Mesothelial cell of epicardium (in vitro differentiated cells): ENCODE measurements at places on chromosomes 3 and 15.

GRCh38 chr15:29621616-29622015, 200.7 kb downstream of the TJP1 start:
- no peak for DNase-seq

DNA sequence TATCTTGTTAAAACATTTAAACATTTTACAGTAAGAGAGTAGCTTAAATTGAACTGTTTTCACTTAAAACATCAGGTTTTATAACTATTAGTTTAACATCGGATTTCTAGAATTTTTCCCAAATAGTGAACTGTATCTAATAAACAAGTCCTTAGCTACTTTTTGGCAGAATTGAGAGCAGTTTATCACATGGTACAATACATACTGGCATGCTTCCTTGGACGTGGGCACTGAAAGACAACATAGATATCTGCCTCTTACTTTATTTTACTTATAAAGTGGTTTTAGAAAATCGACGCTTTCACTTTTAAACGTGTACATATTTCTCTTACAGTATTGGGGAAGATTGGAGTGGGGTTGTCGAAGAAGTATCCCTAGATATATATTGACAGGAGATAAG, 52.8 kb downstream of the OPA1 start:
- no peak for DNase-seq

DNA sequence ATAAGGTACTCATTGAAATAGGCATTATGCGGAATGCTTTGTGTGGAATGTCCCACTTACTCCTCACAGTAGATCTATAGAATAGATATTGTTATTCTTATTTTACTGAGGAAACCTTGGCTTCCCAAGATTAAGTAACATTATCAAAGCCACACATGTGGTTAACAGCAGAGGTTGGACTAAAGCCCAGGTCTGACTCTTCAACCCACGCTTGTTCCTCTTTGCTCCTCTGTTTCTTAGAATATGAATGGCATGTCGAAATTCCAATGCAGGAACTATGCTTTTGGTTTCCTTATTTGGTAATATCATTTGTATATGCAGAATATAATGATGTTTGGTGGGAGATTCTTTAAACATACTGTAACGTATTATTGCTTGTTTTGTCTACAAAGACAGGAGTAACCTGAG, 818.8 kb upstream of the LMCD1 start:
- no peak for DNase-seq

DNA sequence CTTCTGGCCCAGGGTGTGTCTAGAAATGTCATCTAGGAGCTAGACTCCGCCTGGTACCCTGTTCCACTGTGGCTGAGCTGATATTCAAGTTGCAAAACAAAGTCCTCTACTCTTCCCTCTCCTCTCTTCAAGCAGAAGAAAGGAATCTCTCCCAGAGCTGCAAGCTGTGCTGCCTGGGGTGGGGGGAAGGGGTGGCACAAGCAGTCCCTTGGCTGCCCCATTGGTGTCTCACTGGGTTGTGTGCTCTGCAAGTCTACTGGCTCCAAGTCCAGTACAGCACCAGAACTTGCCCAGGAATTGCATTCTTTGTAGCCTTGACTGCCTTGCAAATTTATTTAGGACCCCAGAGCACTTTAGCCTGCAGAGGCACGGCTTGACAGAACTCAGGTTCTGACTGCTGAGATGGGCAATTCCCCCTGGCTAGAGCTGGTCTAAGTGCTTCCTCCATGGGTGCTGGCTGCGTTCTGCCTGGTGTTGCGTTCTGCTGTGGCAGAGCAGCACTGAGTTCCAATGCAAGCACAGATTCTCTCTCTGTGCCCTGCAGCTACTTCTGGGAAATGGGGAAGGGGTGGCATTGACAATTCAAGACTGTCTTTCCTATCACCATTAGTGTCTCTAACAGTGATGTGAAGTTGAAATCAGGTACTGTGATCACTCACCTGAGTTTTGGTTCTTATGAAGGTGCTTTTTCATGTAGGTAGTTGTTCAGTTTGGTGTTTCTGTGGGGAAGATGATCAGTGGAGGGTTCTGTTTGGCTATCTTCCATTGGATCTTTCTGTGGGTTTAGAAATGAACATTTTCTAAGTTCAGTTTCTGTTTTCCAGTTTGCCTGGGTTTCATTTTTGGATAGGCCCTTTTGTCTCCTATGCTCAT, 39.5 kb downstream of the OXSR1 start:
- no peak for DNase-seq

DNA sequence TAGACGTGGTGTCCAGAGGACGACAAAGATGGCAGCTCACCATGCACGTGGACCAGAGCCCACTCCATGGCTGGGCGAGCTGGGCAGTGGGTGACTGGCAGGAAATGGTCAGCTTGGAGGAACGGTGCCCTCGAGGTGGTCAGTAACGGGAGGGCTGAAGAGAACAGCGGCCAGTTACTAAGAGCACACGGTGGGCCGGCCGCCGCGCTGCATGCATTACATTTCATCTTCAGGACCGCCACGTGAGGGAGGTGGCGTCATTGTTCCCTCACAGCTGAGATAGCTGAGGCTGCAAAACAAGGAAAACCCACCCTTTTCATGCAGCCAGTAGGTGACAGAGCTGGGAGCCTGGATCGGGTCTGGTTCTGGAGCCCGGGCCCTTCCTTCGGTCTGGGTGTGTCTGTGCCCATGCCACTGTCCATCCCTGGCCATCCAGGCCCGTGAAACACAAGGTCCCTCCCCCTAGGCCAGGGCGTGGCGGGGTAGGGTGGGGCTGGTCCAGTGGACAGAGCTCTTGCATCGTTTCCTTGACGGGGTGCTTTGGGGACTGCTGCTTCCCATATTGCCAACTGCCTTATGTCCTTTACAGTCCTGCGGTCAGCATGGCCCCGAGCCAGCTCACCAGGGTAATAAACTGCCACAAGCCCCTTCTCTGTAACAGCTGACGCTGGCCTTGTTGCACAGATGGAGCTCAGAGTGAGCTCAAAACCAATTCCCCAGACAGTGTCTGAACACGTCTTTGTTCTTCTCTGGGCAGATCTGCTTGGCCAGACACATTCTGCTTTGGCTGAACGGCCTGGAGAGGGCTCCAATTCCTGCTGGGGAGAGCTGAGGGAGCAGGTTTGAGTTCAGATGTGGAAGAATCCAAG, 51.8 kb downstream of the RGMA start:
- no peak for DNase-seq

- no peak for DNase-seq
These were observed 28.5 kb upstream of the DCUN1D1 start for GRCh38 chr3:183008800-183009199.

DNA sequence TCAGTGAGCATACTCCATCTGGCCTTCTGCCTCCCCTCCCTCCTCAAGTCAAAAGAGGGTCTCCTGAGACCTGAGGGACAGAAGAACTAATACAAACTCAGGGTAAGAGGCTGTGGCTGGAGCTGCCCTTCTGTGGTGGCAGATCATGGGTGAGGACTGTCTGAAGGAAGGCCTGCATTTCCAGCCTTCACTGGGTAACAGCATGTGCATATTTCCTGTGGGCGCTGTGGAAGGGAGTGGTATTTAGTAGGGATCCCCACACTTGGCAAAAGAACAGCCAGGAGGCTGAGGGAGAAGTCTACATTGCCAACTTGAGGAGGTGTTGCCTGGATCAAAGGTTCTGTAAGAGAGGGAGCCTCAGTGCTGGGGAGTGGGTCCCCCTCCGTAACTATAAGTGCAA, 10.1 kb upstream of the ESYT3 start:
- DNase-seq = no peak

GRCh38 chr3:105824129-105824528, 44.7 kb downstream of the CBLB start:
- no peak for DNase-seq

- no peak for DNase-seq
These were observed 146.4 kb downstream of the PGPEP1L start for GRCh38 chr15:98861188-98861587.

DNA sequence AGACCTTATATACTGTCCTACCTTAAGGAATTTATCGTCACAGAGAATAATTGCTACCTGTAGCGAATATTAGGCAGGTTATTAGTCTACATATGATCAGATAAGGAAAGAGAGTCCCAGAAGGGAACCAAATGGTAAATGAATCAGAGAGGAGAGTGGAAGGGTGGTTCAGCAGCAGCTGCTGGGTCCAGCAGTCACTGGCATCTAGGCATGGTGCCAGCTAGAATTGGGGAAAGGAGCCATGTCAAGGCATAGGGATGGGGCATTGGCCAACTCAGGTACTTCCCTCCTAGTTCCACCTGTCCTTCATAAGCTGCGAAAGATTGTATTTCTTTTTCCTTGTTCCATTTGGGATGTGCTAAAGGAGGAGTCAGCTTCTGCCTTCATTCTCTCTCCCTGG, 23.4 kb downstream of the HACD3 start:
- no peak for DNase-seq

GRCh38 chr15:25439369-25439836, 579 bp upstream of the UBE3A start:
- DNase-seq = no peak

DNA sequence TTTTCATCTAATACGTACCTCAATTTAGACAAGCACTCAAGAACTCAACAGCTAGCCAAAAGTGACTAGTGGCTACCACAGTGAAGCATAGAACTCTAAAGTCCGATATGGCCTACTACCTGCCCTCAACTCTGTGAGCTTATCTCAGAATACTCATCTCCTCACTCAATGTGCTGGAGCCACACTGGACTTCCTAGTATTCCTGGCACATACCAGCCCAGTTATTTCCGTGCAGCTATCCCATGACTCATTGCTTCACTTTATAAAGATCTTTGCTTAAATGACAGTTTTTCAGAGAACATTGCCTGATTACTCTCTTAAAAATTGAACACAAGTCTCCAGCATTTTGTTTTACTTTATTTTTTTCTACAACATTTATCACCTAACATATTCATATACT, 524.7 kb downstream of the PYDC2 start:
- no peak for DNase-seq

DNA sequence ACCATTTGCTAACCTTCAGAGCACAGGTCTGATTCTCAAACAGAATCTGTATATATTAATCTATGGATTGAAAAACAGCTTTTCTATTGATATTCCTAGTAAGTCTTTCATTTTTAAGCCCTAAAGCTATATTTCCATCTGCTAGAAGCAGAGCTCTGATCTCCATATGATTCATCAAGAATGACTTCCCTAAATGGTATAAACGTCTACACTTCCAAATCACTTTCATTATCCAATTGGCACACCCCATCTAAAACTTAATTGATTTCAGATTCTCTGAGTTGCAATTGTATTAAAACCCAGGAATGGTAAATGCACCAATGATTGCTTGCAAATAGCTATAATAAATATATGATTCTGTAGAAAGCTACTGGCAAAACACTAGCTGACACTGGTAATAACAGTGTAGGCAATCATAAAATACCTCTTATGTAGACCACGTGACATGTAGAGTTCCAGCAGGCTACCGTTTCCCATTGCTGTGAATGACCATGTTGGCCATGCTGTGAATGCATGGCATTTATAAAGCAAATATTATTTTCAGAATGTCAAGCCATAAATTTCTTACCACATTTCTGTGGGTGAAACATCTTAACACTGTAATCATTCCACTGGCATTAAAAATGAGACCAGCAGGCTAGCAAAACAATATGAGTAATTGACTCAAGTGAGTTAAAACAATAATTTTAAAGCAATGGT, 226.0 kb downstream of the ZMAT3 start:
- DNase-seq = no peak

DNA sequence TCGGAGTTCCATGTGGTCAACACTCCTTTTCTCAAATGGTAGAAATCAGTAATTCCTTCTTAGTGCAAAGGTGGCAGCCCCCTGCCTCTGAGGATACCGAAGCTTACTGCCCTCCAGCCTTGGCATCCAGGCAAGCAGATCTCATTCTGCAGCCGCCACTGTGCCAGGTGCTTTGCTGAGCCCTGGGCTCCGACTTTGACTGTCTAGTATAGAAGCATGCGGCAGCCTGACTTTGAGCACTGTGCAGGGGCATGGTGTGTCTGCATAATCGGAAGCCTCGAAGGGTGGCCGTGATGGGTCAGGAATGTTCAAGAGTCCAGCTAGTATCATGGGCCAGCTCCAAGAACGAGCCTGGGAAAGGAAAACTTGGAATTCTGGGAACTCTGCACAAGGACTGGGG, 39.7 kb downstream of the ABTB1 start:
- no peak for DNase-seq

GRCh38 chr3:181700168-181701087, 11.3 kb upstream of the SOX2 start:
- no peak for DNase-seq

GRCh38 chr15:45333550-45333949, 44.8 kb downstream of the GATM start:
- DNase-seq = no peak

GRCh38 chr3:191435981-191436380, 25.0 kb upstream of the PYDC2 start:
- no peak for DNase-seq

DNA sequence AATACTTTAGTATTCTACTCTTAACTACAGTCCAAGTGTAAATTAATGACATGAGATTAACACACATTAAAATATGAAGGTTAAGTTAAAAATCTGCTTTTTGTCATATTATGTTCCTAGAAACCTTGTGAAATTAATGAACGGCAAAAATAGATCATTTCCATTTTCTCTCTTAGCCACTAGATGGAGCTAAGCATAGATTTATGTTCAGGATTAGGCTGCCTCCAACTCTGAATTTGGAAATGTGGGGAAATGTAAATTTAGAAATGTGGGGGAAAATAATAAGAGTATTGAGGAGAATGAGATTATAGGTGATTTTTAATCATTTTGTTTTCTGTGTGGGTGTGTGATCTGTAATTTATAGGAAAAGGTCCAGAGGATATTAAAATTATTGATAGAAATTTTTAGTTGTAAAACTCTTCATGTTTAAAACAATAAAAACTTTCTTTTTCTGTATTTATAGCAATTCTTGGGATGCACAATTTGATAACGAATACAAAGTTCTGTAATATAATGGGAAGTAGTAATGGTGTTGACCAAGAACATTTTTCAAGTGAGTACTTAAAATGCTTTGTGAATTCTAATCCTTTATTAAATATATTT, 59.2 kb downstream of the TMOD3 start:
- DNase-seq = no peak

DNA sequence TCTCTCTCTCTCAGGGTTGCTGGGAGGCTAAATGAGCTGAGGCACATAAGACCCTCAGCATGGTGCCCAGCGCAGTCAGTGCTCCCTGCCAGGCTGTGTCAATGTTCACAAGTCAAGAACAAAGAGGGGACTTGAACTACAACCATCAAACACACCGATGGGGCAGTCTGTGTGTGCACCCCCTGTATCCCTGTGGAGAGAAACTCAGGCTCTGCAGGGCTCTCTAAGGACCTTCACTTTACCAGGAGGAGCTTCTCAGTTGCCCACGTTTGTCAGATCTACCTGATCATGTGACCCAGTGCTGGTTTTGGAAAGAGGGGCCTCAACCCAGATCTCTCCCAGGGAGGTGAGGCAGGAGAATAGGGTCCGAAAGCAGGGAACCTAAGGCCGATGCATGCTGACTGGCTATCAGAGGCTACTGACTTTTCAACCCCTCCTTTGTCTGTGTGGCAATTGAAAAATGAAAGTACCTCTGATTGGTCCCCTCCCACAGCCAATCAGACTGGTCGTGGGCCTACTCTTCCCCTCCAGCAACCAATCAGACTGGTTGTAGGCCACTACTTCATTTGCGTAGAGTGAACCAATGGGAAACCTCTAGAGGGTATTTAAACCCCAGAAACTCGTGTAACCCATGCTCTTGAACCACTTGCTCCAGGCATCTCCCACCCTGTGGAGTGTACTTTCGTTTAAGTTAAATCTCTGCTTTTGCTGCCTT, 34.0 kb downstream of the RHCG start:
- DNase-seq = no peak

- no peak for DNase-seq
These were observed 26.5 kb downstream of the RTP1 start for GRCh38 chr3:187223799-187224198.

GRCh38 chr3:14235003-14235911, 56.6 kb downstream of the LSM3 start:
- no peak for DNase-seq
